ENCODE measurements at places on chromosomes 7 and 10.

DNA sequence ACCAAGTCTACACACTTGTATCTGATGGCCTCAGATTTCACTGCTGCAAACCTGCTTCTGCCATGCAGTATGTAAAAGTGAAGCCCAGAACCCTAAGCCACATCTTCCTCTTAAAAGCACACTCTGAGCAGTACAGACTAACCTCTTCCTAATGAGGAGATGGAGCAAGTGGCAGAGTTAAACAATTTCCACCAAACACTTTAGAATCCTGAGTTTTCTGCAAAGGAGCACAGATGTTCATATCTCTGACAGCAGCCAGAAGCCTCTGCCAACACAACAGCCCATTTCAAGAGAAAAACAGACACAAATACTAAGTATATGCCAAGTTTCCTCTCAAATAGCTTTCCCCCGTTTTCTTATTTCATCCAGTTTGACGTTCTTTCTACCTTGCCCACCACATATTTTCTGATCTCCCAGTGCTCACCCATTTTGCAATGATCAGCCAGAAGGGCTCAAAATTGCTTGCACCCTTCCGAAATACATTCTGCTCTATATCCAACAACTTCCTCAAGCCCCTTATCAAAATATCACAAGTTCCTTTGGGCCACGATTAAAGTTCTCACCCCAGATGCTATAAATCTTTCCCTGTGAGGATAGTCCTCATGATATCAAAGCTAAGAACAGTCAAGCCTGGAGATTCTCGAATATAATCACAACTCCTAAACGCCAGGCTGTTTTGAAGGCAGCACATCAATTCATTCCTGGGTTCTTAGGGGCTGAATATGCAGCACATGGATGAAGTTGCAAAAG, 27.5 kb downstream of the ELMO1 start:
- DNase-seq = no peak

GRCh38 chr10:6267941-6268340, 65.2 kb downstream of the PFKFB3 start:
- DNase-seq = no peak

DNA sequence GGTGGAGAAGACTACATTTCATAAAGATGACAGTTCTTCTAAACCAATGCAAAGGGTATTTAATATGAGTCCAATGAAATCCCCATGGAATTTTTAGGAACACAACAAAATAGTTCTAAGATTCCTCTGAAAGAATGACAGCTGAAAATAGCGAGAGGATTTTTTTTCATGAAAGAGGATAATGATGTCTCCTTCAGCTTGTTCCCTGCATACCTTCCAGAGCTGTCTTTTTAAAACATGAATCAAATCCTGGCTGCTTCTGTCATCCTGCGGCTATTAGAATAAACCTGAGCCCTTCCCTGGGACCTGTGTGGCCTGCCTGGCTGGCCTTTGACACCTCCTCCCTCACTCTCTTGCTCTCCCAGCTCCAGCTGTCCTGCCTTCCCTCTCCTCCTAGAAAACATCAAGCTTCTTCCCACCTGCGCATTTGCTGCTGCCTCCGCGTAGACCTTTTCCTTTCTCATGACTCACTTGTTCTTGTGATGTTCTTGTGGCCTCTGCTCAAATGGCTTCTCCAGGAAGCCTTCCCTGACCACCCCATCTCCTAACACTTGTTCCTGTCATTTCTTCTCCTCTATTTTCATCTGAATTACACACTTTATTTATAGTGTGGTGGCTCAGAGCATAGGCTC, 57.4 kb downstream of the EEPD1 start:
- no peak for DNase-seq

DNA sequence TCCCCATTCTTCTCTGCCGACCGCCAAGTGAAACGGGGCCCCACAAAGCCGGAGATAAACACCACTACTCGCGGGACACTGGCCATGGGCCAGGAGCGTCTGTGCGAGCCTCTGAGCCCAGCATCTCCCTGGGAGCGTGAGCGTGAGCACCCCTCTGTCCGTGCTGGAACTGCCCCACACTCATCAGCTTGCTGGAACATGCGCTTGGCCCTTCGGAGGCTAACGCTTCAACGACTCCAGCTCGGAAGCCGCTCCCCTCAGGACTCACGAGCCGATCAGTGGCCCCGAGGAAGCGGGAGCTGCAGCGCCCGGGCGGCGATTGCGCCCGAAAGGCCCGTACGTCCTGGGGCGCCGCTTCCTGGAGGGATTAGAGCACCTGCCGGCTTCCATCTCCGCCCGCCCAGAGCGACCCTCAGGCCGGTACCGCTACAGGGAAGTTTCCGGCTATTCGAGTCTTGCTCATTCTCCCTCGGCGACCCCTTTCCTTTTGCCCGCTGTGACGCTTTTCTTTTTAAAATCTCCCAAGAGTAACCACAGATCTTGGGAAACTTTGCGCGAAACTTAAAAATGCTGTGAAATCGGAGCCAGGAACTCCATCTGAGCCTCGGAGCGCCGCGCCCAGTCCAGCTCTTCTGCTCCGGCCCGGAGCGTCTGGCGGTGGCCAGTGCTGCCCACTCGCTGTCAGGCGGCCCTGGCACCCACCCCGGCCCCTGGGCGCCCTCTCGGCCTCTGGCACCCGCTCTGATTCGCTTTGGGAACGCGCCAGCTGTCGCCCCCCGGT, 1.0 kb downstream of the TLL2 start:
- DNase-seq = no peak

GRCh38 chr7:20217193-20217948, at the start of gene MACC1:
Gene MACC1, minus strand, starts transcription at chr7:20217384. Its CDS starts 55,522 bp downstream, at chr7:20161862.
- peak; percentile 65 for DNase-seq

DNA sequence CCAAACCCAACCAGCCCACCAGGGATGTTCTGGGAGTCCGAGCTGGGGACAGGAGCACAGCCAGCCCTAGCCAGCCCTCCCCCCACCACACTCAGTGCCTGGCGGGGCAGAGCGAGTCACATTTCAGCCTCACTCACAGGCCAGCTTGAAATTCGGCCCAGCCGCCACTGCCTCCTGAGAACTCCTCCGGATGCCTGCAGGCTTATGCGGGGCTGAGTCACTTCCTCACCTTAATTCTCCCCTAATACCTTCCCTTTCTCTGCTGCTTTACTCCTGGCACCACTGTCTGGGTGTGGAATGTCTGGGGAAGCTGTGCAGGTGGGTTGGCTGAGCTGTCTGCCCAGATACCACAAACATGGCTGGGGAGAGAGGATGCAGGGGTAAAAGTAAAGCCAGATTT, 22.6 kb upstream of the DLG5 start:
- DNase-seq = no peak

DNA sequence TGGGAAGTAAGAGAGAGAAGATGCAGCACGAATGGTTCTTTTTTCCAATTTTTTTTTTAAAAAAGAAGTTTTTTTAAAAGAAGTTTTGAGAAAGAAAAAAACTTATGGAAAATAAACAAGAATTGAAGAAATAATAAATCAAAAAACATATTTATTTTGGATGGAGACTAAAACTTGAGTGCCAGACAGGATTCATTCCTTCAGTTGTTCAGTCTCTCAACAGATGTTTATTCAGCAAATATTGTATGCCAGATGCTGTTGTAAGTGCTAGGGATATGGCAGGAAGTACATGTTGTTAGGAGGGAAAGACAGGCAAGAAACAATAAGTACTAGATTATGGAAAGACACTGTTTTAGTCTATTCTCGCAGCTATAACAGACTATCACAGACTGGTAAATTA, 750.7 kb upstream of the PHF14 start:
- no peak for DNase-seq

DNA sequence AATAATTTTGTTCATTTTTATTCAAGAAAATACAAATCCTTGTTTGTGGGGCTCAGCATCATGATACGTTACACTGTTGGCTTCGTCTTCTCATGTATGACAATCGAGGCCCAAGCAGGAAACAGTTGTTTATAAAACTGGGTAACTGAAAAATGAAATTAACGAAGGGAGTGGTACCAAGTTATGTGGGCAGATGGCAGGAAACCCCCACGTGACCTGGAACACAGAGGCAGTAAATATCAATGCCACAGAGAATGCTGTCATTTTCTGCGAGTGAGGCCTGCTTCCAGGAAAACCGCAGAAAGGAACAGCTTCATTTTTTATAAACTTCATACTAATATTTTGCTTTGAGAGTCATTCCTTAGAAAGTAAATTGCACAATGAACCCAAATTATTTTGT, 201.0 kb upstream of the ADARB2 start:
- no peak for DNase-seq

DNA sequence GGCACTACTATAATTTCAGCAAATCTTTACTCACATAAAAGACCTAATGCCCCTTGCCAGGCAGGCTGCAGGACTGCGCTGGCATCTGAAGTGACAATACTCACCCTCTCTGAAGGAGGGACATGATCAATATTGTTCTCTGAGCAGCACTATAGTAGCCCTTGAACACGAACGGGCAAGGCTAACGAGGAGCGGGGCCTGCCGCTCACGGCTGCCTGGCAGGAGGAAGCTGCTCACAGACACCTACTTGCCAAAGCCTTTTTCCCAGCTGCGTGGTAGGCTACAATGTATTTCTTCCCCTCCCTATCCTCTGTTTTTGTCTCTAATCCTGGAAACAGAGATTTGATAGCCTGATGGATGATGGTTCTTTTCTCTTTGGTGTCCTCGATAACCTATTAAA, 19.9 kb downstream of the PUS7 start:
- DNase-seq = no peak

- no peak for DNase-seq
These were observed 77.9 kb downstream of the CCNY start for GRCh38 chr10:35413985-35414861.

DNA sequence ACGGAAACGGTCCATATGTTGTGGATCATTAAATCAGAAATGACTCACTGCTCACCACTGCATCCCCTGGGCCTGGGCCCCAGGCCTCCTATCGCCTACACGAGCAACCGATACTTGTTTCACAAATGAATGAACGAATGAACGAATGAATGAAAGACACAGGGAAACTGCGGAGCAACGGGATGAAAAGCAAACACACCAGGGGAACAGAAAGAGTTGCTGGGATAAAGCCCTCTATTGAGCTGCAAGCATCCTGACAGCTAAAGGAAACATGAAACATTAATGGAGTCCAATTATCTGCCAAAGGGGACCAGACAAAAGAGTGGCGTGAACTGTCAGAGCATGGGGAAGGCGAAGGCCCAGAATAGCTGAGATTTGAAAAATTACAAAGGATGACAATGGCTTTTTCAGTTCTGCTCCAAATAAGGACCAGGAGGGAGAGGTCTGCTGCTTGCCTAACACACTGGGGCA, 92.1 kb downstream of the GRB10 start:
- DNase-seq = no peak

DNA sequence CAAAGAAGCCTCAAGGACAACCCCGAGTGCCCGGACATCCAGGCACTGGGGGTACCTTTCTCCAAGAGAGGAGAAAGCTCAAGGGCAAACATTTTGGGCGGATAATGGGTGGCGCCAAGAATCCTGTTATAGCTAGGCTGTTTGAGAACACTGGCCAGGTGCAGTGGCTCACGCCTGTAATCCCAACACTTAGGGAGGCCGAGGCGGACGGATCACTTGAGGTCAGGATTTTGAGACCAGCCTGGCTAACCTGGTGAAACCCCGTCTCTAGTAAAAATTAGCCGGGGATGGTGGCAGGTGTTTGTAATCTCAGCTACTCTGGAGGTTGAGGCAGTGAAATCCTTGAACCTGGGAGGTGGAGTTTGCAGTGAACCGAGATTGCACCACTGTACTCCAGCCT, 25.2 kb upstream of the UNC5B start:
- no peak for DNase-seq

DNA sequence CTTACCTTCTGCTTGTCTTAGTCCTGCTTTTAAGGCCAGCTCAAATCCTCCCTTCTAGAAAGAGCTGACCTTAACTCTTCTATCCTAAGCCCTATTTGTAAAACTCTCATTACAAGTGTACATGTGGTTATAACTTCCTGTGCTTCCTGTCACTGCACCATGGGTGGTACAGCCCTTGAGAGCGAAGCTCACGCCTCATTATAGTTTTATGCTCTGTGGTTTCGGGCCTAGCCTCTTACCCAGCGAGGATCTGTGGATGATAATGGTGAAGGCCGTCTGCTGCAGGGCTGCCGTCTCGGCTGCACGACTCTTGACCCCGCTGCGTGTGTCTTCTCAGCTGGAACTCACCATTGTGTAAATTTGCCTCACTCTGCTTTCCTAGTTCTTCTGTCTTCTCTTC, 74.6 kb downstream of the CUL1 start:
- no peak for DNase-seq

- no peak for DNase-seq
These were observed 32.3 kb upstream of the NUB1 start for GRCh38 chr7:151309311-151309710.

DNA sequence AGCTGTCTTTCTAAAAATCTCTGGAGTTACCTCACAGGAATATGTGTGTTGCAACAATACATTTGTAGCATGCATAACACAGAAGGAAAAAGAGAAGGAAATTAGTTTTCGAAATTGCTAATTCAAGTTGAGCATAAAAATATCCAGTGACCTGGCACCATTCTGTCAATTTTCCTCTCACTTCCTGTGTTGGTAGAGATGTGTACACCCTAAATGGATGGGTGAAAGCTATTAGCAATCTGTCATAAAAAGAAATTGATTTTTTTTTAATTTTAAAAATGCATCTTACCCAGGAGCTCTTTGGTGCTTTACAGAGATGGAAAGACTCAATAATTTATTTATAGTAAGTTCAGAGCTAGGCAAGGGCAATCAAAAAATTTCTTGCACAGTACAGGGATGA, 333.3 kb upstream of the TMEM229A start:
- DNase-seq = no peak

- DNase-seq = no peak
These were observed 458 bp downstream of the COX15 start for GRCh38 chr10:99731306-99732032.

- no peak for DNase-seq
These were observed 2.5 kb upstream of the TMEM178B start for GRCh38 chr7:141071260-141071854.

- DNase-seq = no peak
These were observed 11.5 kb upstream of the DLD start for GRCh38 chr7:107879400-107880035.

DNA sequence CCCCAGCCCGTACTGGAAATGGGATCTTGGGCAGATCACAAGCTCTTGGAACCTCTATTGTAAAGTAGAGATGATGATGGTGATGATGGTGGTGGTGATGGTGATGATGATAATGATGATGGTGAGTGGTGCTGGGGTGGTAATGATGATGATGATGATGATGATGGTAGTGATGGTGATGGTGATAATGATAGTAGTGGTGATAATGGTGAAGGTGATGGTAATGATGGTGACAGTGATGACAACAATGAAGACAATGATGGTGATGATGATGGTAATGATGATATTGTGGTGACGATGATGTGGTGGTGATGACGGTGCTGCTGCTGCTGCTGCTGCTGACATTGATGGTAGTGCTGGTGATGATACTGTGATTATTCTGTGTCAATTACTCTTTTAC, 91.0 kb upstream of the AFAP1L2 start:
- no peak for DNase-seq

- no peak for DNase-seq
These were observed 96.1 kb downstream of the PHTF2 start for GRCh38 chr7:77894574-77895091.

- no peak for DNase-seq
These were observed 220.5 kb downstream of the KLF6 start for GRCh38 chr10:3564346-3565002.

- DNase-seq = no peak
These were observed 20.0 kb upstream of the GPR146 start for GRCh38 chr7:1024331-1024841.

Measured in left renal pelvis (tissue), 4 donors.